ENCODE measurements at places on chromosomes 7 and 10.
A peak's percentile ranks its signal among the peaks of the same experiment; 100 is the strongest.

GRCh38 chr10:103276896-103277712 is at the start of gene INA:
Gene INA, plus strand, starts transcription at chr10:103277138. Its CDS starts 74 bp downstream, at chr10:103277212.
- no peak for DNase-seq

- DNase-seq, result no peak
Measured at GRCh38 chr7:145398758-145399157, 562.9 kb upstream of the TPK1 start.

GRCh38 chr10:132443605-132443982 is 46.6 kb downstream of the PWWP2B start:
- no peak for DNase-seq

DNA sequence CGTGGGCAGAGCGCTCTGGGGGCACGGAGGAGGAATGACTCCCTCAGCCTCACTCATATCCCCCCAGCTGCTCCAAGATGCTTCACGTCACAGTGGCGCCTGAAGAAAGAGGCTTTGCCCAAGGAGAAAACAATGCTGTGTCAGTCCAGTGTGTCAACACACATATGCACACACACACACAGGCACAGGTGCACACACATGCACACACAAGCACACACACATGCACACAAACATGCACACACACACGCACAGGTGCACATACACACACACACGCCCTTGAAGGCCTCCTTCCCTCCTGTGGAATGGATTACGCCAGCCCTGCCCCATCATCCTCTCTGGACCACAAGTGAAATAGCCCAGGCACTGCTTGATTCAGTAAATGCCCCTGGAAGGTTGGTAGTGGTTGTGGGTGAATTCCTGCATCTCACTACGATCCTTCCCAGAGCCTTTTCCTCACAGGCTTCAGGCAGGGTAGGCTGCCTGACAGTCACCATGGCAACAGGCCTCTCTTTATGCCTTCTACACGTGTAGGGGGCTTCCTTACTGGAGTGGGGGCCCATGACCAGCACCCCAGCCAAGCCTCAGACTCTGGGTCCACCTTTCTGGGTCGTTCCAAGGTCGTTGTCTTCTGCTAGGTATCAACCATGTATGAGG is 371.5 kb upstream of the PODXL start:
- DNase-seq, result no peak

- DNase-seq, result no peak
Measured at GRCh38 chr10:35203745-35204144, 77.1 kb downstream of the CREM start.

GRCh38 chr7:117502331-117502730 is 22.5 kb downstream of the CFTR start:
- no peak for DNase-seq

DNA sequence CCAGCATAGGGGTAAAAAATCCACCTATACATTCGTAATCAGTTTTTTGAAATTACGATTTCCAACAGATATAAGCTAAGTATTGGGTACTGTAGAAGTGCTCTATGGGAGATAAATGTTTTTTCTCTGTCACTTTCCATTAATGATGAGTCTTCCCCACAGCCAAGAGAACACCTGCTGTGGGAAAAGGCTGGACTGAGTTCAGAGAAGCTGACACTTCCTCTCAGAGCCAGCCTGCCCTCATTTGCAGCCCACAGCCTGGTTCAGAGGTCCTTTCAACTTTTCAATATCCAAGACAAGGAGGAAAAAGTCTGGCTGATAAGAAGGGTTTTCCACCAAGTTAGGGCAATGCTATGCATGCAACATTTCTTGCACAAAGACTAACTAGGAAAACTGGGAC is 64.5 kb upstream of the DNAJB12 start:
- no peak for DNase-seq

- no peak for DNase-seq
Measured at GRCh38 chr7:35728412-35729060, 33.6 kb upstream of the HERPUD2 start.

GRCh38 chr7:108813251-108814014 is 243.8 kb downstream of the DNAJB9 start:
- DNase-seq, result no peak

DNA sequence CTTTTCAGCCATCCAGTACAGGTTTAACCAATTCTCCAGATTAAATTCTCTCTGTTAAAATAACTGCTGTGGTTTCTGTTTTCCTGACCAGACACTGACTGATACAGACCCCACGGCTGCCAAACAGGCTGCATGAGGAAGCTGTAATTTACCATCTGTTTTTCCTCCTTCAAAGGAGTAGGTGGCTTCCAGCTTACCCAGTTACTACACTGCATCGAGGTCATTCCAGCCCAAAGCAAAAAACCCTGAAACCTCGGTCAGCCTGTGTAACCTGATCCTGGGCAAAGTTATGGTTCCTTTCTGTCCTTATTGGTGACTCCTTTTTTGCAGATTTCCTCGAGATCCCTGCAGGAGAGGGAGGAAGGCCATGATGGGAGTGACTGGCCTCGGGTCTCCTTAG is 27.9 kb upstream of the LOXL4 start:
- DNase-seq, result no peak

- DNase-seq, result no peak
Measured at GRCh38 chr10:46556515-46557318, at the start of gene GPRIN2. Gene GPRIN2, minus strand, starts transcription at chr10:46556658. Its CDS starts 5,922 bp downstream, at chr10:46550736.

DNA sequence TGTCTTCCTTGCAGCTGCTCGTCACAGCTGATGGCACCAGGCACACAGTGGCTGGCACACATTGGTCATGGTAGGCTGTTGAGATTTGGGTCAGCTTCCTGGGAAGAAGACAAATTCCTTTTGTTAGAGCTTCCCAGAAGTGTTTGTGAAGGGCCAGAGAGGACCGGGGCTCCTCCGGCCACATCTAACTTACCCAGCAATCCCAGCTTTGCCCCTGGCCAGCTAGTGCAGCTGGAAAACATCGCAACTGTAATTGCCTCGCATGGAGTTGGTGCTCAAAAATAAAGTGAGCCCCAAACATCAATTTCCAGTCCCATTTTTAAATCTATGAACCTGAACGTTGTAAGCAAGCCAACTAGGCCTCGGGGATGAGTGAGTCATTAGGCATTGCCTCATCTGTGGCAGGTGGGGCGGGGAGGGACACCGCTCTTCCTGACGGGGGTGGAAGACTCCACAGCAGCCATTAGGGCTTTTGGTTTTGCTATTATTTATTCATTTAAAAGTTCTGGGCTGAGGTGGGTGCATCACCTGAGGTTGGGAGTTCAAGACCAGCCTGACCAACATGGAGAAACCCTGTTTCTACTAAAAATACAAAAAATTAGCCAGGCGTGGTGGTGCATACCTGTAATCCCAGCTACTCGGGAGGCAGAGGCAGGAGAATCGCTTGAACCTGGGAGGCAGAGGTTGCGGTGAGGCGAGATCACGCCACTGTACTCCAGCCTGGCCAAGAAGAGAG is 12.4 kb downstream of the CPA5 start:
- DNase-seq, result peak; percentile 29

DNA sequence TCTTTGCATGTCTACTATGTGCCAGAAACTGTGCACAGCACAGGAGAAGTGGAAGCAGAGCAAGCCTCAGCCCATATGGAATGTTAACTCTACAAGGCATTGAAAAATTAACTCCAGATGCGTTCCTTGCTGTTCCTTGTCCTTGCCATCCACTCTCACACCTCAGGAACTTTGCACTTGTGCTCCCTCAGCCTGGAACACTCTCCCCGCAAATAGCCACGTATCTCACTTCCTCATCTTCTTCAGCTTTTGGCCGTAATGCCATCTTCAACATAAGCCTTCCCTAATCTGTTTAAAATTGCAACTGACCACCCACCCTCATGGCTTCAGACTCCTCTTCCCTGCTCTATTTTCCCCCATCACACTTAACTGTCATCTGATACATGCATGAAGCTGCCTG is 83.2 kb upstream of the CAPZA2 start:
- no peak for DNase-seq

DNA sequence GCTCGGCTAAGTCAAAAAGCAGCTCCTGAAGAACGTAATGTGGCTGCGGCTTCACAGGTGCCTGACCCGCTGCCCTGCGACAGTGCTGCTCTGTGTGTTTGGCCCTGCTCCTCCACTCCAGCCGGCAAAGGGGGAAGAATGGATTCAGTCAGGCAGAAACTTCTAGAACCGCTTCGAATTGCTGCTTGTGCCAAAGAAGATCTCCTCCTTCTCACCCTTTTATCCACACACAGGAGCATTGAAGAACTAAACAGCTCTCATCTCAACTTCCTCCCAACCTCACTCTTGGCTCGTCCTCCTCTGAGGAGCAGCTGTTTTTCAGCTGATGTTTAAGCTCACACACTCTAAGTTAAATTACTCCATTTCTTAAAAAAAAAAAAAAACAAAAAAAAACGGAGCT is 651.4 kb downstream of the INHBA start:
- DNase-seq, result no peak

GRCh38 chr7:152340161-152340560 is 95.6 kb downstream of the KMT2C start:
- DNase-seq, result no peak

DNA sequence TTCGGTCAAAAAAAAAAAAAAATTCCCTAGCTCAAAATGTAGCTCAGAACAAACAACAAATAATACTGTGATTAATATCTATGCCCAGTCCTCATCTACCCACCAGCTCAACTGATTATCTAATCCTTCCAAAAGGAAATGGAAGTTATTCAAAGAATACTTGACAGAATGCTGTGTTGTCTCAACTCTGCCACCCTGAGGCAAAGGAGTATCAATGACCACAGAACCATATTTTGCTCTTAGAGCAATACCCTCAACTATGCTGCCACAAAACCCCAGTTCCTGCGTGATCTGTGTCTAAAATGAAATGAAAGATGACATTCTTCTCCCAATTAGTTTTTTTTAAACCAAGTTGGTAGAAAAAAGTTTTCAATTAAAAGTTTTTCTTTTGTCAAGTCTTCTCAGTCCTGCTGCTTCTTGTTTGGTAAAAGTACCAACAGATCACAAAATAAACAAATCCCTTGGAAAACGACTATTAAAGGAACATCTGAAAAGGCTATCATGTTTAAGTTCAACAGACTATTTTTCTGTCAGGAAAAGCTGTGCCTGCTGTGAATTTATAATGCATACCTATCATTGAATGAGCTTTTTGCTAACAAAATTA is 21.6 kb downstream of the RBM28 start:
- DNase-seq, result no peak

DNA sequence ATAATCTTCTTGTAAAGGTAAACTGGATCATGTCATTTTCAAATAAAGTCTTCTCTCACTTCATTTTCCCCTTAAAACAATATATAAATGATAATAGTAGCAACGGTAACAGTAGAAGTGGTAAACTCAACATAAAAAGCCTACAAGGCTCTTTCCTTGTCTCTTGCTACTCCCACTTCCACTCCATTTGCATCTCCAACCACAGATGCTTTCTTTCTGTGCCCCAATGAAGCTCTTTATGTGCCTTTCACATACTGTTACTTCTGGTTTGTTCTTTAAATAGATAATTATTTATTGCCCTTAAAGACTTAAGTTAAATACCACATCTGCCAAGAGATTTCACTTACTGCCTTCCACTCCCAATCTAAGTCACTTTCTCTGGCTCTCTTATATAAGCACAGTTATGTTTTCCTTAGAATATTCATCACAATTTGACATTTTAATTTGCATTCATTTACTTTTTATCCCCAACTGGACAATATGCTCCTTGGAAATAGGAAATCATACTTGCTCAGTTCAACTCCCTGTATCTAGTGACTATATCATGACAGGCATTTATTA is 149.9 kb downstream of the CRPPA start:
- no peak for DNase-seq

GRCh38 chr7:46832136-46832535 is 749.8 kb downstream of the TNS3 start:
- no peak for DNase-seq

DNA sequence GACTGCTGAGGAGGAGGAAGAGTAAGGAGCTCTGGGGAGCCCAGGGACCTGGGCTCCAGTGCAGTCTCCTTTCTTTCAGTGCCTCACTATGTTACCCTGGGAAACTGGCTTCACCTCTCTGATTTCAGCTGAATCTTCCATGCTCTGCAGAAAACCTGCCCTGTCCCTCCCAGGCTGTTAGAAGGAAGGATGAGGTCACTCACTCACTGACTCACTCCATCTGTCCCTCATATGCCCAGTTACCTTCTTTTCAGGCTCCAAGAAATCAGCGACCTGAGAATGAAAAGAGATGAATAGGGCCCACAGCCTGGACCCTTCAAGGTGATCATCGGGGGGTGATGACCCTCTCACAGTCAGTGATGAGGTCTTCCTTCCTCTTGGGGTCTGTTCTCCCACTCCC is 481 bp downstream of the SFTPA2 start:
- no peak for DNase-seq

DNA sequence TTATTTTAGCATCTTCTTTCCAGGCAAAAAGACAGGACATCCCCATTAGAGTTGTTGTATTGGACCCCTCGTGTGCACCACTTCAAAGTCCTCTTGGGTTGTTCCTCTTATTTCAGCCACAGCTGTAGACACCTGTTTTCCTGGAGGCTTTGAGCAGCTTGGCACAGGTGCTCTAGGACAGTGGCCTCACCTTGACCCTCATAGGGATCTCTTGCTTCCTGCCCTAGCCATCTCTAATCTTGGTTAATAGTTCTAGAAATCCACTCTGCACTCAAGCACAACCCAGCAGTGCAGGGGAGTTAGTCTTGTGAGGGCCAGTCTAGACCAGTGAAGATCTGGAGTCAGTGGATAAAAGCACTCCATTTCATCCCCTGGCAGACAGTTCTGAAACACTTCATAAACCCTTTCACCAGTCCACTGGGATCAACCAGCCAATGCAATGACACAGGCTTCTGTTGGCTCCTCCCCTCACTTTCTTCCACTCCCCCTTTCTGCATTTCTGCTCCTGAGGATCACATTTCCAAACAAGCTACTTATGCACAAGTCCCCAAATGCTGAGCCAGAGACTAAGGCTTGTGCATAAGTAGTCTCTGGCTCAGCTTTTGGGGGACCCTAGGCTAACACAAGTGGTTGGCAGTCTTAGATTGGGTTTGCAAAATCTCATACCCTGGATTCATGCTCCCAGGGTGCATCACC is 131.5 kb upstream of the LAMB4 start:
- no peak for DNase-seq

DNA sequence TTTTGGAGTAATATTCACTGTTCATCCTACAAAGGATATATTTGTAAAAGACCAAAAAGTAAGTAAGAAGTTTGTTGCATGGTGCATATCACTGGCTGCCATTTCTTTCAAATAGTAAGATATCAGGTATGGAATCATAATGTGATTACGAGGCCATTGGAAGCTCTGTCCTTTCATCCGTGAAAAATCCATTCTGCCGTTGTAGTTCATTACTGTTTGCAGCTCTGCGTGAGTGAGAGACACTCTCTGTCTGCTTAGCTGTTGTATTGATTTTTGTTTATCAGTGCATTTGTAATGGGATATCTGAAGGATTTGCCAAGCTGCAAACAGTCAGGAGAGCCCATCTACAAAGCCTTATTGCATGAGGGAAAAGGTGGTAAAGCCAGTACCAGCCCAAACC is 44.1 kb upstream of the SLC39A12 start:
- no peak for DNase-seq

DNA sequence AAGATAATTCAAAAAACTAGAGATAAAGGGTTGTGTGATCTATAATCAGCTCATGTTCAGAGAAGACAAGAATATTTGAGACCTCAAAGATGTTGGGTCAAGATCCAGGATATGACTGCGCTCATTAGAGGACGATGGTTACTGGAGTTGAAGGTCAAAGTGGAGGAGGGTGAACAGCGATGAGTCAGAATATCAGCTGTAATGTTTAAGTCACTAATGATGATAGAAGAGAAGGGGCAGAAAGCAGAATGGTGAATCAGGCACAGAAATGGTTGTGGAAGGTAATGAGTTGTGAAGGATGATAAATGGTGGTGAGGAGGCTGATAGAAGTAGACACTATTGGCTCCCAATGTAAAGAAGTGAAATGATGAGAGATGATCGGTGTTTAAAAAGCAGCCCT is 540.3 kb downstream of the INHBA start:
- DNase-seq, result no peak
